EL (cell line): ENCODE measurements at places on chromosomes 5 and 9.

GRCh38 chr5:141841378-141842180, 36.6 kb downstream of the PCDH1 start:
- DNase-seq, result no peak

DNA sequence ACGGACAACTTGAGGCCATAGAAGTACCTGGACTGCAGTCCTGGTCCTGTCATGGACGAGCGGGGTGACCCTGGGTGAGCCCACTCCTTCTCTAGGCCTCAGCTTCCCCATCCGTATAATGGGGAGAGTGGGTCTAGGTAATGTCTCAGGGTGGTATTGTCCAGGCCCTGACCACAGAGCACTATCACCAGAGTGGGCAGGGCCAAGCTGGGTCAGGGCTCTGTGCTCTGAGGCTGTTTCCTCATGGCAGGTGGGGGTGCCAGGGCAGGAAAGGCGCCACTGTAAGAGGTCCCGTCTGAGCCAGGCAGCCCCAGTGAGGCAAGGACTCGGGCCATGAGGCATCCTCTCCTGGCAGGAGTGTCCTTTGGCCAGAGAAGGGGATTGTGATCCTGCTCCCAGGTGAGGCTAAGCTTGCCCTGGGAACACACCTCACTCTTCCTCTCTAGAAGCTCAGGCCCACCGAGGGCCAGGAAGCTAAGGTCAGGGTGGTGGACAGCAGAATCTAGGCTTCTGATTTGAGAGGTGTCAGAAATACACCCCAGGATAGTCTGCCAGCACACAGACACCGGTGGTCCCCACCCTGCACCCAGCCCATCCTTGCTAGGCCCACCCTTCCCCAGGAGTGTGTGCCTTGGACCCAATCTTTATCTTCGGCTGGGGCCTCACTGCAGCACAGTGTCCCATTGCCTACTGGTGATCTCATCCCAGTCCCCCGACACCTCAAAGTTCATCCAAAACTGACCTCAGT, 1.5 kb upstream of the MYOZ3 start:
- DNase-seq, result no peak

- DNase-seq, result no peak
Measured at GRCh38 chr5:38888041-38888440, 42.2 kb downstream of the OSMR start.

- DNase-seq, result no peak
Measured at GRCh38 chr9:29555502-29555901, 1982.2 kb upstream of the C9orf72 start.

- peak; percentile 5 for DNase-seq
Measured at GRCh38 chr5:31036411-31036810, 157.1 kb upstream of the CDH6 start.

GRCh38 chr9:27967210-27967609, 393.9 kb upstream of the C9orf72 start:
- no peak for DNase-seq

DNA sequence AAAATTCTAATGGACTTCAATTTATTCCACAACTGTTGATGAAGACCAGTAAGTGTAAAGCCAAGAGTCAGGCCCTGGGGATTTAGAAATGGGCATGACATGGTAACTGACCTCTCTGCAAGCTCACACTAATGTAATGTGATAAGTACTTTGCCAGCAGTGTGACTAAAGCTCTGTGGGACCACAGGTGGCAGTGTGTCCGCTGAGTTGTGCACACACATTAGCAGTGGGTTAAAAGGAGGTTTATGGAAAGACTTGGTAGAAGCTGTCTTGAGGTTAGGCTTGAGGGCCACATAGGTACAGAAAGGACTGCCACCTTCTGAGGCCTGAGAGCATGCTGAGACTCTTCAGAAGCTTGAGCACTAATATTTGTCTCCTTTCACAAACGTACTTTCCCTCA, 67.6 kb downstream of the UBAP1 start:
- DNase-seq, result no peak

DNA sequence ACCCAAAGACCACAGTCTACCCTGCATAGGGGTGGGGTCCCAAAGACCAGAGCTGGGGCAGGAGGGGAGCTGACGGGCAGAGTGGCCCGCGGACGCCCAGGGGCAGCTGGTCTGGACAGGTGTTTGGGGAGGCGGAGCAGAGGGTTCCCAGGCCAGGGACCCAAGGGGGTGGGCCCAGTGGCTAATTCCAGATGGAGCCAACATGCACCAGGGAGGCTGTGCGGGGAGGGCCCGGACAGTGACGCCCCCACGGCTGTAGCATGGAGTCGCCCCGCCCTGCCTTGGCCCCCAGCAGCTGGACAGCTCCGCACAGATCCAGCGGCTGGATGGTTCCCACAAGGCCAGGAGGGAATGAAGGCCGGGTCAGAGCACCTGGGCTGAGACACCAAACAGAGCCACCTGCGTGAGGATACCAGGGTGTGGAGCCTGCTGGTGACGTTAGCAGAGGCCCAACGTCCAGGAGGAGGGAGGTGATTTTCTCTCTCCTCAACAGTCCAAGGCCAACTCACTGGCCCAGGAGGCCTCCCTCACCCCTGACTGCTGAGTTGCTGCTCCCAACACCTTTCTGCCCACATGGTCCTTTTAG, 55.3 kb upstream of the EGFL7 start:
- no peak for DNase-seq

DNA sequence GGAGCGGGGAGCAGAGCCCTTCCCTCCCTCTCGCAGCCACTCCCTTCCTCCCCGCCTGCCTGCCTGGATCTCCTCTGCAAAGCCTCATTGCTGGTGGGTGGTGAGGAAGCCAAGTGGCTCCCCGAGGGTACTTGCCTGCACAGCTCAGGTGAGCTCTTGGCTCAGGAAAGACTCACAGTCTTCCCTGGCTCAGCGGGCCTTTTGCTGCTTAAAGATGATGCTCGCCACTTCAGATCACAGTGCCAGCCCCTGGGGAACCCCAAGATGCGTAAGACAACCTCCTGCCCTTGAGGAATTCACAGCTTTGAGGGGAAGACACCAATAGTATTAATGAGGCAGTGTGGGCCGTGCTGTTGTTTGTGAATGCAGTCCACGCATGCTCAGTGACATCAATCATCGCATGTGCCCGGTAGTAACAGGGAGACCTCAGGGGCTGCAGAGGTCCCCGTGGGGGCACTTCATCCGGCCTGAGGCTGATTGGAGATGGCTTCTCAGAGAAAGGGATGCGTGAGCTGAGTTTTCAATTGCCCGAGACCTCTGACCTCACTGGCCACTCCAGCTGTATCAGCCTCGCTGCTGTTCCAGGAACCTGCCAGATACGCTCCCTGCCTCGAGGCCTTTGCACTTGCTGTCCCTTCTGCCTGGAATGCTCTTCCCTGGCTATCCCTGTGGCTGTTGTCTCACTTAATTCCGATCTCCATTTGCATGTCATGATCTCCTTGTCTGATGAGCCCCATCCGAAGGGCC, 36.8 kb downstream of the ERGIC1 start:
- DNase-seq, result peak; percentile 66

DNA sequence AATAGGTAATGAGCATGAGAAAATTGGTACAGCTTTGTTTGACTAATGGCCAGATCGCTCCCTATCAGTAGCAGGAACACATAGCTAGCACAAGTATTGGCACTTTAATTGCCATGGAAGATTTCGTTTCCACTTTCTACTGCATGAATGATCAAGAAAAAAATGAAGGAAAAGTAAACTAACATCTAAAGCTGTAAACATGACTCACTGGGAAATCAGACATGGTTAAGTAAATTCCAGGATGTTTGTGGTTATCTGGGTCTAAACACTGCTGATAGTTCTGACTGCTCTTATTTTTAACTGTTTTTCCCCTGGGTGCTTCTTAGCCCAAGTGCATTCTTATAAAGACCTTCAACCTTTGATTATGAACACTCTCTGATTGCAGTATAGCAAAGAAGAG, 388.9 kb downstream of the NR2F1-AS1 start:
- DNase-seq, result peak; percentile 94

DNA sequence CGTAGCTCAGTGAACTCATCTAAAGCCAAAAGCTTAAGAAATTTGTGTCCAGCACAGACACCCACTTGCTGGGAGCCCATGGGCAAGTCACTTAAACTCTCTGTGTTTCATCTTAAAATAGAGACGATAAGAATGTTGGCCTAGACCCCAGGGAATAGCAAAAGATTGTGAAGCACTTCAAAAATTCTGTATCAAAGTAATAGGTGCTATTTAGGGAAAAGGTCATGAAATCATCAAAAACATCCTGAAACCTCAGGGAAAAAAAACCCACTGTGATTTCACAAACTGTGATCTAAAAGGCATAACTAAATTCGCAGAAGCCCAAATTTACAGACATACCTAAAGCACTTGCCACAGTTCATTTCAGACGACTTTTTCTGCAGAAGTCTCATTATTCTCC, 278.3 kb downstream of the NR2F1-AS1 start:
- DNase-seq, result no peak

GRCh38 chr9:70963554-70963953, 157.9 kb downstream of the TRPM3 start:
- DNase-seq, result no peak

- peak; percentile 19 for DNase-seq
Measured at GRCh38 chr5:87076931-87077330, 190.8 kb upstream of the RASA1 start.

- no peak for DNase-seq
Measured at GRCh38 chr9:134494273-134494815, 147.3 kb upstream of the COL5A1 start.
